ENCODE measurements at places on chromosomes 2 and 18. TPM values are rescaled to one million over a fixed set of nuclear protein-coding genes. Genes with fewer than 3 reads are reported as not detected.

The KYNU gene
- total RNA-seq, result 31.6 TPM

The GNLY gene
- total RNA-seq, result not detected

DNA sequence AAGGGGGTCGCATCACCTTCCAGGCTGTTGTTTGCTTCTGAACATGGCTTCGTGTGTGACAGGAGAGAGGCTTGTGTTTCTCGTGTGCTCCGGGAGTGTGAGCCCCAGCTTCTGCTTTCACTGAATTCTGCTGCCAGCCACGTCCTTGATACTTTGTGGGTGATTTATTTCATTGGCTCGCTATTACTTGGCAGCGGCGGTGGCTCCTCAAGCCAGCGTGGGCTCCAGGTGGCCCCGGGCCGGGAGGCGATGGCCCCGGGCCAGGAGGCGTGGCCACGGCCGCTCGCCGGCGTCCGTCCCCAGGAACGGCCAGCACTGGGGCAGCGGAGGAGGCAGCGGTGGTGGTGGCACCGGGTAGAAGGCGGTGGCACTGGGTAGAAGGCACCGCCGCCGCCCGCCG lies 63.1 kb downstream of the NAPG start:
- DNase-seq, result no peak

The PSD4 gene
- total RNA-seq, result 2.5 TPM

The CACNB4 gene
- total RNA-seq, result 0.10 TPM

DNA sequence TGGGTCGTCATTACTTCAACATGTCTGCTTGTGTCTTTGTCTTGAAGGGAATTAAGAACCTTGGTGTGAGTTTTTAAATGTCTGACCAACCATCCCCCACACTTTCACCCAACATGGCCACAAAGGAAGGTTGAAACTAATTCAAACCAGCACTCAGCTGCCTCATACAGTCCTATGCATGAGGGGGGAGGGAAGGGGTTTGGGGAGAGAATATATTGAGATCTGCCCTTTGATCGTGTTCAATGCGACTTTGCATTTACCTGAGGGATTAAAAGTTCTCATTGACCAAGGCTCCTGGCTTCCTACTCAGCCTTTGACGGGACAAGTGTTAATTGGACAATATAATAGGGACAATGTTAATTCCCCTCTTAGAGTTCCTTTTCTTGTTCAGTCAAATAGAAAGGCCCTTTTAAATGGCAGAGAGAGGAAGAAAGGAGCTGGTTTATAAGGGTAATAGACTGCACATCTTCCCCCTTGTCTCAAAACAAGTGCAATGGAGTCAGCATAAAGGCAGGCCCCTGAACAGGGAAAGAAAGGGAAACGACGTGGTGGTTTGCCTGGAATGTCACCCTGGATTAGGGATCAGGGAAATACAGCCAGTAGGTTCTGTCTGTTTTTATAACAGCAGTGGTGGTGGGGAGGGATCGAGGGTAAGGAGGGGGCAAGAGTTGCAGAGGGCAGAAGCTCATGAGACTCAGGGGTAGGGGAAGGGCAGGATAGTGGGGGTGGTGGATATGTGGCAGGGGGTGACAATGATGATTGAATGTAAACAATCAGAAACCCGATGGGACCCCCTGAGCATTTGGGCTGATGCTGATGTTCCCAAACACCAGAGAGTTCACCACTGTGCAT lies 198.7 kb downstream of the MYCN start:
- no peak for DNase-seq

- DNase-seq, result no peak
These were observed 97.5 kb upstream of the CD302 start for GRCh38 chr2:159895258-159896065.

The PXDN gene
- 272 TPM for total RNA-seq

- DNase-seq, result no peak
These were observed 70.5 kb upstream of the POMC start for GRCh38 chr2:25238920-25239319.

GRCh38 chr2:105822186-105822585 lies 77.5 kb downstream of the NCK2 start:
- DNase-seq, result no peak

GRCh38 chr2:112173646-112174319 lies 35.6 kb downstream of the FBLN7 start:
- no peak for DNase-seq

DNA sequence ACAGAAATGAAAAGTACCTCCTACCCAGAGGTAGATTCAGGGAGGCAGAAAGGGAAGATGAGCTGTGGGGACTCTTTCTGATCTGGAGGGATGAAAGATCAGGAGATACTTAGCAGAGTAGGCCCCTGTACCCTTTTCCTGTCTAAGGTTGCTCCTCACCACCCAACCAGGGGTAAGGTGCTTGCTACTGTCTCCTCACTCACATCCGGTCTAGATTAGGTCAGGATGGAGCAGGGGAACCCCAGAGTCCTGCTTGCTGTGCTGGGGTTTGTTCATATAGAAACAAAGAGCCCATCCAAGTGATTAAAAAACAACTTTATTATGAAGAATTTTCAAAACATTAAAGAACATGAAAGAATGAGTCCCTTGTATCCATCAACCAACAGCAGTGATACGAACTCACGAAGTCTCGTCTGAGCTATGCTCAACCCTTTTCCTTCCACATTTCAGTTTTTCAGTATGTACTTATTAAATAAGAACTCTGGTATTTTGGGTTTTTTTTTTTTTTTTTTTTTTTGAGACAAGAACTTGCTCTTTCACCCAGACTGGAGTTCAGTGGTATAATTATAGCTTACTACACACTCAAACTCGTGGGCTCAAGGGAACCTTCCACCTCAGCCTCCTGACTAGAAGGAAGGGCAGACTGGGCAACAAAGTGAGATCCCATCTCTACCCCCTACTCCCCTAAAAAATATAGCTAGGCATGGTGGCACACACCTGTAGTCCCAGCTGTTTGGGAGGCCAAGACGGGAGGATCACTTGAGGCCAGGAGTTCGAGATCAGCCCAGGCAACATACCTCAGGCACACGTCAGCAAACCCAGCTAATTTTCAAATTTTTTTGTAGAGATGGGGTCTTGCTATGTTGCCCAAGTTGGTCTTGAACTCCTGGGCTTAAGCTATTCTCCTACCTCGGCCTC lies 28.5 kb upstream of the MCFD2 start:
- DNase-seq, result no peak

DNA sequence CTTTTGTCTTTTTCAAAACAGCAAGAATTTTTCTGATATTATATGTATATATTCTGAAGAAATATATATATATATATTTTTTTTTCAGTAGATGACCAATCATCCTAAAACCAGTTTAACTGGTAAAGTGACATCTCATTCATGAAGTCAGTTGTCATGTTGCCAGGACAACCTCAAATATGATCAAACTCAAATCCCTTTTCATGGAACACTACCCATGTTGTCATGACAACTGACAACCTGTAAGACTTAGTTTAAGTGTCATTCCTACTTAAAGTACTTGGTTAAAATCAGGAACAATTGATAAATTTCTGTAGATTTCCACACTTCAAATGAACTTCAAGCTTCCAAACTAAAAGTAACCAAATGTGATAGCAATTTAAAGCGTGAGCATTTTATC lies 101.8 kb upstream of the ERBB4 start:
- no peak for DNase-seq

DNA sequence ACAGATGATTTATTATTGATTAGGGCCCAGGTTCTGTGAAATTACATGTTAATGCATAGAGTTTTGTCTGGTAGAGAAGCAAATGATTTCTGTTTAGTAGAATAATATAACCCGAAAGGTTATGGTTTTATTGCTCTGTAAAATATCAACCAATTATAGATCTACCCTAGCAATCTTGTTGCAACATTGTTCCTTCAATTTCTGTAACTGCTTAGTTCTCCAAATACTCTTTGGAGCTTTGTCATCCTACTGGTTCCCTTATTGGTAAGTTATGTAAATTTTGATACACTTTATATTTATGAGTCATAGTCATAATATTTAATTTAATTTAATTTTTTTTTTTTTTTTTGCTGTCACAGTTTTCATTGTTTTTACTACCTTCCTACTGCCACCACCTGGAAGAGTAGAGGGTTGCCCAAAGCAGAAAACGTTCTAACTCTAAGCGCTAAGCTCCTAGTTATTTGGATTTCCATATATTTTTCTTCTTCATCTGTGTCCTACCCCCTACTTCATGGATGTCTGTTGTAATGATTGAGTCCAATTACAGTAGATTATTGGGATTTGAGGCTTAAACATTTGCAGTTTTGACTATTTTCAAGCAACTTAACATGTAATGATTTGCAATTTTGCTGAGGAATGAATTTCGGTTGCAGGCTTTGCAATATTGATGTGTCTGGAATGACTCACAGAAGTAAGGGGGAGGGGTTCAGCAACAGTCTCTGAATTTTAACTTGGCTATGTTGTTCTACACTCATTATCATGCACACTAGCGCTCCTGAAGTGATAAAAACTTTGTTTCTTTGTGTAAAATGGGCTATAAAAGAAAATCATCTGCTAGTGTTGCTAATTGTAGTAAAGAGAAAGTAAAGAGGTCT lies 51.1 kb downstream of the NABP1 start:
- no peak for DNase-seq

DNA sequence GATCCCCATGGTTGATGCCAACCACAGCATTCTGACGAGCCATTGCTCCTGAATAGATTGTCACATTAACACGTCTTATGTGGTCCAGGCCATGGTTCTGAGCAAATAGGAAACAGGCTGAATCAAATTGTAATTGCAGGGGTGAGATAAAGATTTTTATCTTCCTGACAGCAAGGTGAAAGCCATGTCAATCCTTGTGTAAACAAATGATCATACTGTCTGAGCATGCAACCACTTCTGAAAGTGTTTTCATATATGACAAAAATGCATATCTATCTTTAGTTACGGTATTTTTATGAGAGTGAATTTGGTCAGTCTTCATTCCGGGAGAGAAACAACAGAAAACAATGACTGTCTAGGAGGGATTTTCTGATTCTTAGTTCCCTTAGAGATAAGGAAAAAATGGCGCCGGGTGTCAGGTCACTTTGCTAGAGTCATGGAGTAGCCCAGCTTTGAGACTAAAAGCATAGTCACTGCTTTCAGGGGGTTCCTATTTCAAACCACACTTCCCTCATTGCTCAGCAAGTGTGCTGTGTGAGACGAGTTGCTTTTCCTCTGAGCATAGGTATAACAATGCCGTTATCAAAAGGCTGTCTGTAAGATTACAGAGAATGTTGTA lies 958.9 kb downstream of the DCDC2C start:
- no peak for DNase-seq

DNA sequence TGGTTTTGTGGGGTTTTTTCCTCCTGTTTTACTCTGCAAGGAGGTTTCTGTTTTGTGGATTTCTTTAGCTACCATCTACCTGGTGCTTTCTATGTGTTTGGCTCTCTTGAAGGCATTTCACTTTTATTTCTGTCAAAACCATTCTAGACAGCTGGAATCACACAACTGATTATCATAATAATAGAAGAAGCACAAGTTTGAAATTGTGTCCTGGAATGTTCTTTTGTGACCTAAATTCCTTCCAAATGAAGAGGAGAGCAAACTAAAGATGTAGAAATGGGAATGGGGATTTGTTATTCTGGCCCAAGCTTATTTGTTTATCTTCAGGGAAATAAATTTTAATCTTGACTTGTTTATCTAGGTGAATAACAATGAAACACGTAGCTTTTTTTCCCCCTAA lies 17.0 kb upstream of the MFSD2B start:
- DNase-seq, result no peak

DNA sequence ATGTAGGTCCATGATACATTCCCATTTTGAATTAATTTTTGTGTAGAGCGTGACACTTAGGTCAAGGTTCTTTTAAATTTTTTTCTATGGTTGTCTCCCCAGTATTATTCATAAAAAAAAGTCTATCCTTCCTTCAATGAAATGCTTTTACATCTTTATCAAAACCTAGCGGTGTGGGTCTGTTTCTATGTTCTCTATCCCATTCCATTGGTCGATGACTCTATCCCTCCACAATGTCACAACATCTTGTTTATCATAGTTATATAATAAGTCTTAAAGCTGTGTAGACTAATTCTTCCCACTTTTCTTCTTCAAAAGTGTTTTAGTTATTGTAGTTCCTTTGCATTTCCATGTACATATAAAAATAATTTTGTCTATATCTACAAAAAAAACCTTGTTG lies 47.2 kb upstream of the GPR17 start:
- peak; percentile 14 for DNase-seq

DNA sequence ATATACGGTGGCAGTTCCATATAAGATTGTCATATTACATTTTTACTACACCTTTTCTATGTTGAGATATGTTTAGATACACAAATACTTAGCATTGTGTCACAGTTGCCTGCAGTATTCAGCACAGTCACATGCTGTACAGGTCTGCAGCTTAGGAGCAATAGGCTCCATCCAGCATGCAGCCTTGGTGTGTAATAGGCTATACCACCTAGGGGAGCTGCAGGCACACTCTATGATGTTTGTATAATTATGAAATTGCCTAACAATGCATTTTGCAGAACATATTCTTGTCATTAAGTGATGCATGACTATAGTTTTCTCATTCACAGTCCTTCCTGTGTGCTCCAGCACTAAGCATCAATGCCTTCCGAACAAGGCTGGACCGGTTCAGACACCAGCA lies 133.4 kb downstream of the NDUFA10 start:
- no peak for DNase-seq

- no peak for DNase-seq
These were observed 503.2 kb upstream of the FAM98A start for GRCh38 chr2:34102339-34102738.

The CKAP2L gene
- total RNA-seq, result 61.9 TPM

DNA sequence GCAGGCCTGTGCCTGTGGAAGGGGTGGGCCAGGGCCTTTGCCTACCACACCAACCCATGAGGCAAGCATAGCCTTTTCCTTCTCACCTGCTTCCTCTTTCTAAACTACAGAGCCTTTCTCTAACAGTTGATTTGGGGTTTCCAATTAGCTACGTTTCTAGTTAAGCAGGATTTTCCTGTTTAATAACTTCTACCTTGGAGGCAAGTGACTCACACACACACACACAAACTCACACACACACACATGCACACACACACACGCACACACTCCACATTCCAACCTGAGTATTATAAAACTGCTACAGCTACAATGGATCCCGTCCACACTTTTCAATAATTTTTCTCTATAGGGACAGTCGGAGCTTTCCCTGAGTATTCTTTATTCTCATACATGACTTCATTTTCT lies 84.9 kb downstream of the SOX11 start:
- DNase-seq, result no peak

DNA sequence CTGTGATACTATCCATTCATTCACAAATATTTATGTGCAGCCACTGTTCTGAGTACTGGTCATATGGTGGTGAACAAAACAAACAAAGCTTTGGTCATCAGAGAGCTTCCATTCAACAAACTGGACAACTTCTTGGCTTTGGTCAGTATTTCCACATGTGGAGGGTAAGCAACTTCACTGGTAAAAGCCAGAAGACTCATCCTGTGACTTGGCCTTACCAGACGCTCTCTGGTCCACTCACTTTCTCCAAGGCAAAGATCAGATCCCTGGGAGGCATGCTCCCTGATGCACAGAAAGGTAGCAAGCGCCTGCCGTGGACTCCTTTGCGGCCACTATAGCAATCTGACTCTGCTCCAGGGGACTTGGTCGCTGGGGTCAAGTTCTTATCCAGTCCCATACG lies 179.5 kb downstream of the EN1 start:
- DNase-seq, result peak; percentile 78

Measured in RPMI7951 (cell line).